Effector memory CD4-positive, alpha-beta T cell (primary cell): ENCODE measurements at places on chromosomes 7 and 10.

DNA sequence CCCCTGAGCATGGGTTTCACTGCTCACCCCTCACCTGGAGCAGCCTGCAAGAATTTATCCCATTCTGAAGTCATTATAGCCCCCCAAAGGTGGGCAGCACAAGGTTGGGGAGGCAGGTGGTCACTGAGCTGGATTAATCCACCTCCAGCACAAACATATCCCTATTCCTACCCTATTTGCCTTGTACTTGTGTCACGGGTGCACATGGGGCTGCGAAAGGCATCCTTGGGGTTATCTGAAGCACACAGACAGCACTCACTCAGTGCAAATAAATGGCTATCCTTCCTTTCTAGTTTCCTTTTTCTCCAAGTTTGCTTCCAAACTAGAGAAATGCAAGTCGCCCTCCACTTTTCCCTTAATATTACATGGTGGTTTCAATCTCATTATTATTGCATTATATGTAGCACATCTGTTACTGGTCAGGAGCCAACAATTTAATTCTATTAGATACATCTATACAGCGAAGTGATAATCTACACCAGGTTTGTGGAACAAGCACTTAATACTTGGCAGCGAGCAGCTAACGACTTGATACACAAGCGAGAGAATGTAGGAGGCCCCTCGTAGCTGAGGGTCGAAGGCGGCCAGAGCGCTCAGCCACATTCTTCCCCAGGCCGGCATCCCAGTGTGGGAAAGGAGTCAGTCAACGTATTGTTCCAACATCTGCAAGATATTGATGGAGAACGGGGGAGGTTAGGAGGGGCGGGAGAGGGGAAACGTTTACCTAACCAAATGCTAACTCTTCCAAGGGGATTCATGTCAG is 121.3 kb upstream of the HABP2 start:
- DNase-seq, result no peak

DNA sequence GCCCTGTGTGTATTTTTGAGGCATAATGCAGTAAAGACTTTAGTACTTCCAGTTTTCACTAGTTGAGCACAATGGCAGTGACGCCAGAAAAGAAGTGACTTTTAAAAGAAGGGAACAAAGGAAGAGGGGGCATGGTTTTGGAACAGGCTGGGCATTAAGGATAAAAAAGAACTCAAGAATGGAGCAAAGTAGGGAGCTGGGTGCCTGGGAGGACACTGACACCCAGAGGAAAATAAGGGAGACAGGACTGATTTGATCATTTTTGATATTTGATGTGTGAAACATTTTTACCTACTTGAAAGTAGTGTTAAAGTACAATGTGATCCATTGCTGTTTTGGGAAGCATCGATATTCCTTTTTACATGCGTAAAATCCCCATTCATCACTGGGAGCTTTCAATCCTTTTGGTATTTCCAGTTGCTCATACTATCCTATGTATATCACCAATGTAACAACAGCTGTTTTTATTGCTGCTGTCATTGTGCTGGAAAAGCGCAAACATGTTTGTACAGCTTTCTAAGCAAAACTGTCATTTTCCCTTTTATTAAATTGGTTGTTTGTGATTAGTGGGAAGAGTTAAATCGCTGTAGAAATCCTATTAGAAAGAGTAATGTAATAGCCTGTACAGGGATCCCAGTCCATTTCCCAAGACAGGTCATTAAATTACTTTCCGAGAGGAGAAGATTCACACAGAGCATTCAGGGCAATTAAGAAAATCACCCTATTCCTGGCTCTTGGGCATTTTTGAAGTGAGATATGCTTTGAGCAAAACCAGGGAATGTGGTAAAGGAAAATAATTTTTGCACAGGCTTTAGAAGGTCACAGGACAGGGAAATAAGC is 85.2 kb downstream of the ADAM12 start:
- no peak for DNase-seq

DNA sequence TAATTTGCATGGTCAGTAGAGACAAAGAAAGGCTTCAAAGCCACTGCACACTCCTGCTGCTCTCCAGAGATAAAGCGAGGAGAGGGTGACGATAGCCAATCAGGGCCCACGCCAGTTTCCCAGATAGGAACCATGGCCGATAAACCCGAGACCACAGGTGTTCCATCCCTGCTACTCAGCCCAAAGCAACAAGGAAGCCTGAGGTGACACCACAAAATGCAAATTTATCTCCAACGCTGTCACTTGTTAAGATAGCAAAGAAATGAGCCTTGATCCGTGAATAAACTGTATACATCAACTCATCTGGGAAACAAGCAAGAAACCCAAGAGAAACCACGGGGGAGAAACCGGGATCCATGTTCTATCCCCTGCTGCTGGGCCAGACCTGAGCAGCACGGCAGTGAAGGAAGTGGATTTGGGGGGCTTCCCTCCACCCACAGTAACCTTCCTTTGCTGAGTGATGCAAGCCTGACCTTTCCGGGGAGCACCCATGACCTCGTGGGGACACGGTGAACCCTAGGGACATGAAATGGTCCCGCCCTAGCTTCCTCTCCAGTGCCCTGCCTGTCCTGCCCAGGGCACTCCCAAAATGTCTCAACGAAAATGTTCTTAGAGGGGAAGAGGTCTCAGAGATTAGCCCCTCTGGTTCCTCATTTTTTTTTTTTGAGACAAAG is 164.6 kb downstream of the PTPRN2 start:
- no peak for DNase-seq

DNA sequence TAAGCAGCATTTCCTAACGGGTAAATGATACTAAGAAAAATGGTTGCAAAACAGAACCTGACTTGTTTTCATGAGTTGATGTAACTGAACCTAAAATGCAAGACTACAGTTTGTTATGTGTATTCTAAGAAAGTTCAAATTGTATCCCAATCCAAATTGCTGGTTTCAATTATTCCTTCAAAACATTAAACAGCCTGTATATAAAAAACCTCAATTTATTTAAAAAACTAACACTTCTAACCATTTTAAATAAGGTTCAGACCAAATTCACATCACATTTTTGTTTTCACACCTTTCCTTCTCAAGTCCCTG is 80.9 kb downstream of the LRRC17 start:
- DNase-seq, result no peak
